Suprapubic skin (tissue), 4 donors: ENCODE measurements at places on chromosomes 11 and 22.

DNA sequence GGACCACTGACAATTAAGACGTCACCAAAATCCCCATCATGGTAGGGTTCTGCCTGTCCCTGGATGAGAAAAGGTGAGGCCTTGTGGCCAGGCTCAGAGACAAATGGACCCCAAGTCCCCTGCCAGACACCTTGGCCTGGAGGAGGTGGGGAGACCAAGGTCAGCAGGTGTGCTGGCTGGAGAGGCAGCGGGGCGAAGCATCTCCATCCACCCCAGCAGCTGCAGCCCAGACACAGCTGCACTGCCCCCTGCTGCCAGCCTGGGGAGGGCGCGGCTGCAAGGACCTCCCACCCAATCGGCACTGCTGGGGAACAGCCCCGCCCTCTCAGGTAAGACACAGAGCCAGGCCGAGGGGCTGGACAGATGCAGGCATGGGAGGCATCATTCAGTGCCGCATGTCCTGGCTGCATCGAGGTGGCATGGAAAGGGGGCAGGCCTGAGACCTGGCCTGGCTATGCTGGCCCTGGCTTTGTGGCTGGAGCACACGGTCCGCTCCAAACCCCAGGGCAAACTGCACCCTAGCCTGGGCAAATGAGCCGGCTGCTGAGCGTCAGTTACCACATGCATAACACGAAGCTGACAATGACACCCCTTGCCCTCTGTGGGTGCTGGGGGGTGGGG lies 12.2 kb upstream of the MFNG start:
- H3K27ac ChIP-seq = no peak overlapping the region
- DNase-seq = no peak
- peaks cover 8% of the 10 kb centered on the region for H3K36me3 ChIP-seq
- peaks cover 37% of the 10 kb centered on the region for H3K4me1 ChIP-seq
- H3K4me3 ChIP-seq = no peak overlapping the region

- no peak for DNase-seq
- no peaks in the 10 kb centered on the region for H3K36me3 ChIP-seq
- H3K4me1 ChIP-seq = peaks cover 5% of the 10 kb centered on the region
- no peak overlapping the region for H3K27ac ChIP-seq
- H3K4me3 ChIP-seq = no peak overlapping the region
- peaks cover 1% of the 10 kb centered on the region for H3K27me3 ChIP-seq
Measured at GRCh38 chr11:82718307-82718706, 15.4 kb downstream of the FAM181B start.

GRCh38 chr11:126680131-126680530 lies 320.4 kb downstream of the KIRREL3 start:
- H3K36me3 ChIP-seq = no peaks in the 10 kb centered on the region
- no peak overlapping the region for H3K27ac ChIP-seq
- no peak overlapping the region for H3K4me3 ChIP-seq
- no peaks in the 10 kb centered on the region for H3K4me1 ChIP-seq

- no peaks in the 10 kb centered on the region for H3K4me1 ChIP-seq
- no peaks in the 10 kb centered on the region for H3K36me3 ChIP-seq
- H3K27ac ChIP-seq = no peak overlapping the region
- H3K27me3 ChIP-seq = no peaks in the 10 kb centered on the region
Measured at GRCh38 chr11:58914821-58915543, 24.3 kb upstream of the GLYATL1 start.

DNA sequence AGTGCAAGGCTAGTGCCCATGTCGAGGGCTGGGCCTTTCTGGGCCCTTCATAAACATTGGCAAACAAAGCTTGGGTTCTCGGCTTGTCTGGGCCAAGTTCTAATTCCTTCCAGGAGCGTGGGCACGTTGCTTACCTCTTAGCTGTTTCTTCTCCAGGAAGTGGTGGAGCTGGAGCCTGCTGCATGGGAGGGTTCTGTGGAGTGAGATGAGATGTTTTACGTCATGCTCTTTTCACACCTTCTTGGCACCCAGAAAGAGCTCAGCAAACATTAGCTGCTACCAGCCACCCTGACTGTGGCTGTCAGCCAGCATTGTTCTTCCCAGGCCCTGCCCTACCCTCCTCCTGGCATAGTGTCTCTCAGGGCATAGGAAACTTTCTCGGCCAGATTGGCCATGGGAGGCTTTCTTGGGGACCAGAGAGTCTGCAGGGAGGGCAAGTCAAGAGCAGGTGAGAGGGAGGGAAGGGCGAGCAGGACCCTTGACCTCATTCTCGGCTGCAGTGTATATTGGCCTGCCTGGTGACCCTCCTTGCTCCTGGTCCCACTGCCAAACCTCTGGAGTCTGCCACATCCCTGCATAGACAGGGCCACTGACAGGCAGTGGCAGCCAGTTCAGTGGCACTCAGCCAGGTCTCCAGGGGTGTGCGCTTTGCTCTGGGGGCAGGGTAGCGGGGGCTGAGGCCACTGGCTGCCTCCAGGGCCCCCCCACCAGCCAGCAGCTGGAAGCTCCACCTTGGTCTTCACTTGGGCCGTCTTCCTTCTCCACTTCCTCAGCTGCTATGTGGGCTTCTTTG lies 98.8 kb downstream of the BCR start:
- H3K4me1 ChIP-seq = peaks cover 57% of the 10 kb centered on the region
- no peak for DNase-seq
- peak overlapping the region; percentile 76 for H3K27ac ChIP-seq
- no peaks in the 10 kb centered on the region for H3K27me3 ChIP-seq

DNA sequence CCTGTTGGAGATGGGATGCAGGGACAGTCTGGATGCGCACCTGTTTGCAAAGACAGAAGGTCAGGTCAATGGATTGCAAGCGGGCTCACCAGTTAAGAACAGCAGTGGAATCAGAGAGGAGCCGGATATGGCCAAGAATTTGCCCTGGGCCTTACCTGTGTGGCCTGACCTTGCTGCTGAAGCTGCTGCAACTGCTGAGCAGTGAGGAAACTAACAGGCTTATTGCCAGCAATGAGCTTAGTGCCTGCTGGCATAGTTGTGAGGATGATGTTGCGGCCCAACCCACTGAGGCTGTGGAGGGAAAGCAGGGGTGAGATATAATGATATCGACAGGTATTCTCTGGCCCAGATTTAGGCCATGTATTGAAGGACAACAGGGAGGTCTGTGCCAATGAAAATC lies 30.6 kb downstream of the NFRKB start:
- H3K4me1 ChIP-seq = peaks cover 12% of the 10 kb centered on the region
- H3K27me3 ChIP-seq = no peaks in the 10 kb centered on the region
- no peak overlapping the region for H3K27ac ChIP-seq
- H3K36me3 ChIP-seq = peaks cover 76% of the 10 kb centered on the region
- DNase-seq = no peak

- no peaks in the 10 kb centered on the region for H3K4me1 ChIP-seq
- no peaks in the 10 kb centered on the region for H3K36me3 ChIP-seq
- no peak overlapping the region for H3K27ac ChIP-seq
- no peak for DNase-seq
Measured at GRCh38 chr11:133041181-133041580, 491.1 kb downstream of the OPCML start.

DNA sequence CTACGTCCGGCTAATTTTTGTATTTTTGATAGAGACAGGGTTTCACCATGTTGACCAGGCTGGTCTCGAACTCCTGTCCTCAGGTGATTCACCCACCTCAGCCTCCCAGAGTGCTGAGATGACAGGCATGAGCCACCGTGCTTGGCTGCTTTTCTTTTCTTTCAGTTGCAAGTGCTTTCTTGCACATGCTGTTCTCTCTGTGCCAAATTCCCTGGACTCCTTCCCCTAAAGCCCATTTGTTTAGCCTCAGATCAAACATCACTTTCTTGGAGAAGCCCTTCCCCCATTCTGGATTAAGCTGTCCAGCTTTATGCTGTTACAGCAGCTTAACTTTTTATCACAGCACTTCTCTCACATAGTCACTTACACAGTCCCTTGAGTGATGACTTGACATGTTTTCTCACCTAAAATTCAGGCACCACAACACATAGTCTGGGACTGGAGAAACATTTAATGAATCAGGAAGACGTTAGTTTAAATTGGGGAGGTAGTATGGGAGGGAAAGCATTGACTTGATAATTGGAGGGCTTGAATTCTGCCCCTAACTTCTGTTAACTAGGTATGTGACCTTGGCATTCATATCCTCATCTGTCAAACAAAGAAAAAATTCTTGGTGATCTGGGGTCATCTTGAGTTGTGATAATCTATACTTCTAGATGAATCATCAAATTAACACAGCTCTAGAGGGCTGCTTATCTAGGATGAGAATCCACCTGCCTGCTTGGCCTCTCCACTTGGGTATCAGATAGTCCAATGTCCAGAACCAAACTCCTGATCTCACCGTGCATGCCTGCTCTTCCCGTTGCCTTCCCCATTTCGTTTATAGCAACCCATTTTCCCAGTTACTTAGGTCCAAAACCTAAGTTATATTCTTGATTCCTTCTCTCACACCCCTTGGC lies 18.4 kb downstream of the ACO2 start:
- H3K27me3 ChIP-seq = no peaks in the 10 kb centered on the region
- no peak overlapping the region for H3K27ac ChIP-seq
- H3K4me1 ChIP-seq = peaks cover 48% of the 10 kb centered on the region
- no peak for DNase-seq
- no peak overlapping the region for H3K4me3 ChIP-seq

DNA sequence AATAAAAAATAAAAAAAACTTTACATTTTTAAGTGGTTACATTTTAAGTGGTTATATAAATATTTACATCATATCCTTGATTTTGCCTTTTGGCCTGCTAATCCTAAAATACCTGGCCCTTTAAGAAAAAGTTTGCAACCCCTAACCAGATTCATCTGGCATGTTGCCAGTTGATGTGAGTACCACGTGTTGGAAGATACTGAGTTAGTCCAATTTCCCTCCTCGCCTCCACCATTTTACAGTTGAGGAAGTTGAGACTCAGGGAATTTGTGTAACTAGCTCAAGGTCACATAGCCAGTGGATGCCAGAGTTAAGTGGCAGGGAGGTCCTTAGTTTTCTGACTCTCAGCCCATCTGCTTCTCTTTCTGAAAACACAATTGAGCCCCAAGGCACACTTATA lies 5.1 kb downstream of the ELF5 start:
- peaks cover 4% of the 10 kb centered on the region for H3K4me1 ChIP-seq
- H3K27me3 ChIP-seq = no peaks in the 10 kb centered on the region

- peaks cover 23% of the 10 kb centered on the region for H3K36me3 ChIP-seq
- DNase-seq = no peak
- H3K4me3 ChIP-seq = no peak overlapping the region
- H3K27me3 ChIP-seq = no peaks in the 10 kb centered on the region
Measured at GRCh38 chr11:107504981-107505380, 47.4 kb upstream of the CWF19L2 start.

DNA sequence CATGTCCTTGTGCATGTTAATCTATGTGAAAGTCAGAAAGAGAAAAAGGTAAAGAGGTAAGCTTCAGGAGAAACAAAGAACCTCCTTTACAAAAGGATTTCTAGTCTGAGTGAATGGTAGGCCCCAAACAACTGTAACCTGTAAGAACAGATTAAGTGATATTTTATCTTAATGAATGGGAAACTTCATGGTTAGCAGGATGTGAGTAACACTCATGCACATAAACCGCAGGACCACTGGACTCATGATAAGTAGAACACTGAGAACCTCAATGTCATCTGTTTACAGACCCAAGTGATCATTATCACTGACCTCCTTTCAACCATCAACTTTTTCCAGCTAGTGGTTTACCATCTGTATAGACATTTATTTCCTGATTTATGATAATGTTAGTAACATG lies 19.9 kb downstream of the OR8G5 start:
- H3K4me1 ChIP-seq = no peaks in the 10 kb centered on the region
- H3K27me3 ChIP-seq = no peaks in the 10 kb centered on the region
- DNase-seq = no peak
- no peak overlapping the region for H3K27ac ChIP-seq

- no peaks in the 10 kb centered on the region for H3K36me3 ChIP-seq
- H3K4me1 ChIP-seq = no peaks in the 10 kb centered on the region
- no peaks in the 10 kb centered on the region for H3K27me3 ChIP-seq
- DNase-seq = no peak
Measured at GRCh38 chr11:24560324-24560723, 63.5 kb downstream of the LUZP2 start.

GRCh38 chr22:50017701-50018224 lies 5.2 kb upstream of the IL17REL start:
- no peak overlapping the region for H3K4me3 ChIP-seq
- H3K36me3 ChIP-seq = no peaks in the 10 kb centered on the region
- H3K4me1 ChIP-seq = peaks cover 19% of the 10 kb centered on the region
- DNase-seq = no peak
- H3K27ac ChIP-seq = no peak overlapping the region
- peaks cover 62% of the 10 kb centered on the region for H3K27me3 ChIP-seq

DNA sequence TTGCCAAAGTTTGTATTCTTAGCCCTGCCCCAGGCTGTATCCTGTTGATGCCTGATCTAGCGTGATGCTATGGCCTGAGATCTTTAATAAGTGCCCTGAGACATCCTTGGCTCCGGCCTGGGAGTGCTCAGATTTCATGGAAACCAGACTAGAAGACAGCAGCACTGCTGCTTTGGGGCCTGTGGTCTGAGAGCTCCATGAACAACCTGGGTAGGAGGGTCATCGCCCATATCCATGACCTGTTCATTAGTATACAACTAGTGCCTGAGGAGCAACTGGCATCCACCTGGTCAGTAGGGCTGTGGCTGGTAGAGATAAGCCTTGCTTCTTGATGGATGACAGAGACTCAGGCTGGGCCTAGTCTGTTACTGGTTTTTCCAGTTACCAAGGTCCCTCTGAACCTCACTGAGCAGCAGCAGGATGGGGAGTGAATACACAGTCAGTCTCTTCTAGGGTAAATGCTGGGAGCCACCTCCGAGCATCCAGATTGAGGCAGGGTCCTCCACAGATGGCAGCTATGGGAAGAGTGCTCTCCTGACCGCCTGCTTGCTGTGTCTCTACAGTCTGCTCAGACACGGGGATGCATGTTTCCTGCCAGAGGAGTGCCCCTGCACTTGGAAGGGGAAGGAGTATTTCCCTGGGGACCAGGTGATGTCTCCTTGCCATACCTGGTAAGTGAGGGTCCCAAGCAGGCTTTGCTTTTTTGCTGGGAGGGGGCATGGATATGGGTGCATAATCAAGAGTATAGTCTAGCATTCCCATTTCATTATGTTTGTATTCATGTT lies 39.0 kb downstream of the OTOG start:
- peaks cover 4% of the 10 kb centered on the region for H3K27me3 ChIP-seq
- no peak overlapping the region for H3K4me3 ChIP-seq
- no peaks in the 10 kb centered on the region for H3K4me1 ChIP-seq
- H3K27ac ChIP-seq = no peak overlapping the region

DNA sequence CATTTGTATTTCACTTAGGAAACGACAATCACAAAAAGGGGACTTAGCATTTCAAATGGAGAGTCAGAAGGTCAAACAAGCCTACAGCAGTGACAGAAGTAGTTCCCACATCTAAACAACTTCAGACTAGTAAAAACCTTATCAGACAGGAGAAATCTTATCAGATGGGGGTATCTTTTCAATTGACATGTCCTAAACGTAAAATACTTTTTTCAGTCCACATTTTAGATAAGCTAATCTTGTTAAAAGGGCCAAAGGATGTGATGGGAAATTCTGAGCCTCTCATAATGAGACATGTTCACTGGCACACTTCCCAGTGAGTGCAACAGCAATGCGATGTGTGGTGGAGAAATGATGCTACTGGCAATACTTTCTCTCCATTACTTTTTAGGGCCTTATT lies 2.4 kb downstream of the MAPK1 start:
- H3K27me3 ChIP-seq = no peaks in the 10 kb centered on the region
- H3K4me1 ChIP-seq = peaks cover 70% of the 10 kb centered on the region
- no peaks in the 10 kb centered on the region for H3K36me3 ChIP-seq
- no peak overlapping the region for H3K27ac ChIP-seq
- H3K4me3 ChIP-seq = peak overlapping the region; percentile 76
- DNase-seq = no peak

- no peak overlapping the region for H3K4me3 ChIP-seq
- no peaks in the 10 kb centered on the region for H3K36me3 ChIP-seq
- peaks cover 11% of the 10 kb centered on the region for H3K27me3 ChIP-seq
- peaks cover 13% of the 10 kb centered on the region for H3K4me1 ChIP-seq
- DNase-seq = no peak
Measured at GRCh38 chr11:119903389-119903788, 174.4 kb upstream of the NECTIN1 start.
